ENCODE measurements at places on chromosomes 11 and 22.

DNA sequence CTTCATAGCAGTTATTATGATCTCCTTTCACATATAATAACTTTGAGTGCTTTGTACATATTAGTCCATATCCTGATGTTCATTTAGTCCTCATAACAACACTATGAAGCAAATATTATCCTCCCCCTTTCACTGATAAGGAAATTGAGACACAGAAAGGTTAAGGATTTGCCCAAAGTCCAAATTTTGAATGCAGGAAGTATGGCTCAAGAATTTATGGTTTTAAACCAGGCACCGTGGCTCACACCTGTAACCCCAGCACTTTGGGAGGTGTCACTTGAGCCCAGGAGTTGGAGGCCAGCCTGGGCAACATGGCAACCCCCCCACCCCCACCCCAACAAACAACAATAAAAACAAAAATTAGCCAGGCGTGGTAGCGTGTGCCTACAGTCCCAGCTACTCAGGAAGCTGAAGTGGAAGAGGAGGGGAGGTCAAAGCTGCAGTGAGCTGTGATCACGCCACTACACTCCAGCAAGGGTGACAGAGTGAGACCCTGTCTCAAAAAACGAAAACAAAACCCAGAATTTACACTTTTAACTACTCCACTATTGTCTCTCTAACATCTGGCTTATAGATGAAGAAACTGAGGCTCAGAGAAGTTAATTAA is 8.6 kb downstream of the CCDC34 start:
- no peak for DNase-seq

GRCh38 chr11:65419460-65419771 is 3.2 kb upstream of the NEAT1 start:
- DNase-seq, result no peak

DNA sequence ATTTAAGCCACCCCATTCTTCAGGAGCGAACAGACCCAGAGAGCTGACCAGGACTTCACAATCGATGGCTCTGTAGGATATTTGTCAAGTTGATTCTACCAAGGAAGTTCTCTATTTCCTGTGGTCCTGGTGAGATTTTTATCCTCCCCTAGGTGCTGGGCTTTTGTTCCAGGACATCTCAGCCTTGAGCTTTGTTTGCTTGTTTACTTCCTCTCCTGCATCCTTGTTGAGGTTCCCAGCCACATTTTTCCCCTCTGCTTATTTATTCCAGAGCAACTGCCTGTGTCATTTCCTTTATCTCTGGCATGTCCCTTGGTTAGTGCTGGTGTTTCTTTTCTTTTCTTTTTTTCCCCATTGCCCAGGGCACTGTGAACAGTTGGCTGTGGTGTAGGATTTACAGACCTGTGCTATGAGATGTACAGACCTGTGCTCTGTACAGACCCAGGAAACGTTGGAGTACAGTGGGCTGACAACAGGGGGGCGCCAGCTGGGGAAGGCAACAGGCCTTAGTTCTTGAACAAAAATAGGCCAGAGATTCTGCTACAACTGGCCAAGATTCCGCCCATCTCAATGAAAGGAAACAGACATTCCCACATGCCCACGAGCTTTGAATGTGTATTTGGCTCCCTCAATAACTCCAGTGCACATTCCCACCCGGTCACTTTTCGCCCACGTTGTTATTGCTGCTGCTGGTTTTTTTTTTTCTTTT is 235.9 kb upstream of the DDI1 start:
- no peak for DNase-seq

- no peak for DNase-seq
Observed at GRCh38 chr11:27612932-27613880, 87.0 kb downstream of the BDNF start.

GRCh38 chr11:34331329-34331728 is 26.5 kb downstream of the ABTB2 start:
- DNase-seq, result no peak

DNA sequence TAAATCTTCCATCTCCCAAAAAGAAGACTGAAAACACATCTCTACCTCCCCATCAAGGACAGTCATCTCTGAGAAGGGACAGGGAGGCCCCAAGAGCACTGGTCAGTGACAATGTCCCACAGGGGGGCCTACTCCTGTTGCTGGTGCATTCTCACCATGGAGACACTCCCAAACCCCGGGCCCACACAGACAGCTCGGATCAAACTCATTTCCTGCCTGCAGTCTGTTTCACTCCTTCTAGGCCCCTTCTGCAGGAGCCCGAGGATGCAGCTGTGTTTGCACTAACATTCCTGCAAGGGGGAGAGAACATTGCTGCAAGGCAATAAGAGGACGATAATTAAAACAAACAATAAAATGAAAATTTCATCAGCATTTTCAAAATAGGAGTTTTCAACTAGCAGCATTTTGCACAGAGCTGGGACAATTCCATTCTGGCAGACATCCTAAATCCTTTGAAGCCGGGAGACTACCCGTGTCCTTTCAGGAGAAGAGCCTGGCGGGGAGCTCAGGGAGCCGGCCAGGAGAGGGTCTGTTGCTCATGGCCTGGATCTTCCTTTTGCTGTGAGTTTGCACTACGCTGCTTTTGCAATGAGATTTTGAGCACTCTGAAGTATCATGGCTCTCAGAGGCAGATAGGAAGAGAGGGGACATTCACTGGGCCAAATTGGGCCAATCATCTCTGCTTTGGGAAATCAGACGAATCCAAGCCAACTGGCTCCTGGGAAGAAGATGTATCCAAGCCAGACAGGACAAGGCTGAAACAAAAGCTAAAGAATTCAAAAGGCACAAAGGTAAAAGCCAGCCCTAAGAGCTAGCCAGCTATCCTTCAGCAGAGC is 33.2 kb downstream of the SPATA19 start:
- no peak for DNase-seq

DNA sequence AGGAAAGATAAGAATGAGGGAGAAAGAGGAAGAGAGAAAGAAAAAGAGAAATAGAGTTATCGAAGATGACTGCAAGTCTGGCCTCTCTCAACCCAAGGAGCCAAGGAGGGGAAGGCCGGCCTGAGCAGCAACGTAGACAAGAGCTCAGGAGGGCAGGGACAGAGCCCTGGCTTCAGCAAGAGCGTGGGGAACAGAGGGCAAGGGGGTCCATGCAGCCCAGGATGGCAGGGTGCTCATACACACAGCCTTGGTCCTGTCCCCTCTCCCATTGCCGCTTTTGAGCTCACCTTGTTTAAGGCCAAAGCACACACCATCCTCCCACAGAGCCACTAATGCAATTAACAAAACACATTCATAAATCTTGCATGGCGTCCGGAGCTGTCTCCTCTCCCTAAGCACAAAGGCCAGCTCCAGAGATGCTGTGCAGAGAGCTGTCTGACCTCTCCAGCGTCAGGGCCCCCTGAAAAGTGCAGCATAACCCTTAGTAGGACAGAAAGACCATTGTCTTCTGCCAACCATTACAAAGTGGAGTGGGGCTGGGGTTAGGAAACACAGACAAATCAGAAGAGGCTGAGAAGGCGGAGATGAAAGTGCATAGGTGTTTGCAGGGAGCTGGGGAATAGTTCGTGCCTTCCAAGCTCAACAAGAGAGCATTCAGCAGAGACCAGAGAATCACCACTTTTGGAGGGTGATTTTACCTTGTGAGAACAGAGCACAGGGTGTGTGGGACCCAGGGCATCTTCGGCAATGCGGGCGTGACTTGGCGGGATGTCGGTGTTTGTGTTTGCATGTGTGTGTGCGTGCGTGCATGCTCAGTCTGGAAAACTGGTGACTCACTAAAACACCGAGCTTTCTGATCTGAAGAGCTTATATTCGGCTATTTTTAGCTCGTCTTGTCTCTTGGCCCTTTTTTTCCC is 28.2 kb upstream of the JAM3 start:
- DNase-seq, result no peak

DNA sequence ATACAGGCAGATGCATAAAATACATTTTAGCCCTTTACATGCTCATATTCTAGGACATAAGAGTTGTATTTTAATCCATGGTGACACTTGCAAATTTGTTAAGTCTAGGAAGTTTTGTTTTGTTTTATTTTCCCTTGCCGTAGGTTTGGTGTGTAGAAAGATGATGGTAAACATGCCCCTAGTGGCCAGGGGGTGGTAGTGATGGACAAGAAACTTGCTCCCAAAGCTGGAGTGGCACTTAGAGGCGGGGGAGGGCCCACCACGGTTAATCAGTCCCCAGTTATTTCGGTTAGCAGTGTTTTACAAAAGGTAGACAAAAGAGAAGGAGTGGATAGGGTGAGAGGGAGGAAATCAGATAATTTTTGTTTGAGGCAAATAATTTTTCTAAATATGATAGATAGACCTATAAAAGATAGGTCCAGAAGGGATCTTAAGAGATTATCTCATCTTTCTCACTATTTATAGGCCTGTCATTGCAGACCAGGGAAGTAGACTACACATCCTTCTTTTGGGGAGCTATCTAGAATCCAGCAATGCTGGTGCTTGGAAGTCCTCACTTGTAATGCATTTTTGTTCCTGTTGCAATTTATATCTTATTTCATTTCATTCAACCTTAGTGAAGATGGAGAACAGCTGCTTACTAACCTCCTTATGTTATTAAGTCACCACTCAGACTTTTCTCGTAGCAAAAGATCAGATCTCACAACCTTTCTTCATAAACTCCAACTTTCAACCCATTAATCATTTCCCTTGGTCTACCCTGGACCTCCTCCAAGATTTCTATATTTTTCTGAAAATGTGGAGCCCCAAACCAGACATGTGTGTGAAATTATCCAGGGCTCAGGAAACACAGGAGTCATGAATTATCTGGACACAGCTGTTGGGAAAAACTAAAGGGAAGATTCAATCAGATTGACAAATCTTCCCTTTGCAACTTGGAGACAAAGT is 5.9 kb upstream of the BDNF start:
- DNase-seq, result no peak

- no peak for DNase-seq
Observed at GRCh38 chr11:117972629-117973502, 13.3 kb upstream of the IL10RA start.

- no peak for DNase-seq
Observed at GRCh38 chr22:23763579-23763945, 772 bp downstream of the C22orf15 start.

GRCh38 chr22:30925667-30926066 is 42.9 kb downstream of the MORC2 start:
- DNase-seq, result no peak

- DNase-seq, result no peak
Observed at GRCh38 chr11:110986016-110986415, 259.5 kb upstream of the POU2AF2 start.

DNA sequence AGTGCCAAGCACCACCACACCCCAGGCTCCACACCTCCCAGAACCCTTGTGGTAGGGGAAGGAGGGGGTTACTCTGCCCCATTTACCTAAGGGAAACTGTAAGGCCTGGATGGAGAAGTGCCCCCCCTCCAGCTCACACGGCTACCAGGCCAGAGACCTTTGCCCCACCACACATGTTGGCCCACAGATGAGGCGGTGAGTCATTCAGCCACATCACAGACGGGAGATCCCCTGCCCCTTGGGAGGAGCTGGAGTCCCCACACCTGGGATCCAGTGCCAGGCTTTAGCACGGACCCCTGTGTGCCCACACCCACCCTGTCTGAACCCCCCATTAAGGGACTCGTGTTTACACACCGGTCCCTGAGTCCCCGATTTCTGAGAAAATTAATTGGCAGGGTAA is 24.9 kb downstream of the CDKN1C start:
- DNase-seq, result peak; percentile 41

- DNase-seq, result peak; percentile 74
Observed at GRCh38 chr11:119550053-119550752, 127.2 kb upstream of the THY1 start.

GRCh38 chr11:72643547-72643946 is 30.7 kb downstream of the PDE2A start:
- DNase-seq, result peak; percentile 37

DNA sequence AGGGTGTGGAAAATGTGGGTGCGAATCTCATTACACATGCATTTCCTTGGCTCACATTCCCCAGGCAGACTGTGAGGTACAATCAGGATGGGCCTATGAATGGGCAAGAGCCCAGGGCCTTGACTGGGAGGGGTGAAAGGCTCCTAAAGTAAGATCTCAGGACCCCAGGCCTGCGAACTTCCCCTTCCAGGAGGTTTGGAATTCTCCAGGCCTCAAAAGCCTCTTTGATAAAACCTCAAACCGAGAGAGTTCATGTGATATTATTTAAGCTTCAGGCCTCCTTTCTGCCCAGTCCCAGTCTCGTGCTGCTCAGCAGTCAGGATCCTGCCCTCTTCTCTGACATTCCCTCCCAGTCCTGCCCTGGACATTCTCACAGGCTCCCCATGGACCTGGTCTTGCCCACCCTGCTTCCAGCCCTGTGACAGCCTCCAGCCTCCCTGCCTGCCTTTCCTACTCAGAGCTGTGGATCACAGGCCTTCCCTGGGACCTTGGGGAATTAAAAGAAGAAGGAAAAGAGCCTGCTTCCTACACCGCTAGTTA is 37.3 kb upstream of the TEAD1 start:
- no peak for DNase-seq

GRCh38 chr22:22750335-22751042 is 106.1 kb downstream of the GGTLC2 start:
- DNase-seq, result no peak

GRCh38 chr22:42269432-42270175 is 849 bp downstream of the TCF20 start:
- peak; percentile 21 for DNase-seq

DNA sequence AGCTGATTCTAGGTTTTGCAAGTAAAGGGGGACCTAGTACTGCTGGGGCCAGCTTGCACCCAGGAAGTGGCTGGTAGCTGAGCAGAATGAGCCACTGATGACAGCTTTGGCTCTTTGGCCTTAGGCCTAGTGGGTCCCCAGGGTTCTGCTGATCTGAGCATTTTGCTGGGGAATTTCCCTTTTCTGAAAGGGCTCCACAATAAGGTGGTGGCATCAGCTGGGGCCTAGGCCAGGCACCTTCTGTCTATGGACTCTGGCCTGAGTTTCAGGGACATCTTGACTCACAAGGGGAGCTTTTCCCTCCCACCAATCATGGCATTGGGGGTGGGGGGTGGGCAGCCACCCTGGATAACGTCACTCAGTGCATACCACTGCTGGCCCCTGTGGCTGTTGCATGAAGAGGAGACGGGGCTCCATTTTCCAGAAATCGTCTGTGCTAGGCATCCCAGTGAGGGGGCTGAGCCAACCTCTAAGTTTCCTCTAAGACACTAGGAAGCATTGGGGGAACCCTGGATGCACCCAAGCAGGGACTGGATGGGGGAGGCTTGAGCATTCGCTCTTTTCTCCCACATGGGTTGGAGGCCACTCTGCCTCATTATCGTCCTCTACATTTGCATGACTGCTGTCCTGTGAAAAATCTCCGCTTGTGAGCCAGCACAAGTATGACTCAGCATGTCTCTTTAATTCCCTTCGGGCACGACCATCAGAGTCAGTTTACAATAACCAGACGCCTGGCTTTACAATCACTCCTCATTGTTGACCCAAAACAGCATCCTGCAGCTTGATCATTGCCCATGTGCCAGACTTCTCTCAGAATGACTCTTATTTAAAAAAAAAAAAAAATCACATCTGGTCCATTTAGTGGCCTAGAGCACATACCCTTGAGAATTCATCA is 145.0 kb upstream of the THY1 start:
- peak; percentile 14 for DNase-seq

DNA sequence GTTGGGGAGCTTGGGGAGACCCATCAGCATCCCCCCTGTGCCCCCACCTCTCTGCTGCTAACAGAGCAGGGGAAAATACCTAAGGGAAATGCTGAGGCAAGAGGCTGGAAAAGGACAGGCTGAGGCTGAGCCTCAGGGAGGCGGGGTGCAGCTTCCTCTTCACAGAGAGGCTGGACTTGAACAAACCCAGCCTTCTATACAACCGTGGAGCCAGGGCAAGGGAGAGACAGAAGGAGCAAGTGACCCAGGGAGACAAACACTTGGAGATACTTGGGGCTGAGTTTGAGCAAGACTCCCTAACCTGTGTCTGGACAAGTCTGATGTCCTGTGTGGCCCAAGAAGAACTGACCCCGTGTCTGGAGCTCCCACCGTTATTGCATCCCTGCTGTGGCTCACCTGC is at the start of gene SLCO2B1:
Gene SLCO2B1 (plus strand): TSS at position 229 of the 400 bp plus-strand sequence. CDS start 275 bp downstream, outside the sequence.
- DNase-seq, result peak; percentile 49

All from inflammatory macrophage treated with lipopolysaccharide for 4 hours (primary cell).